Right atrium auricular region (tissue), 2 donors: ENCODE measurements at places on chromosomes 1 and 21.
A peak's percentile ranks its signal among the peaks of the same experiment; 100 is the strongest.

GRCh38 chr1:29245876-29246275 is 9.6 kb downstream of the PTPRU start:
- no peak for DNase-seq

DNA sequence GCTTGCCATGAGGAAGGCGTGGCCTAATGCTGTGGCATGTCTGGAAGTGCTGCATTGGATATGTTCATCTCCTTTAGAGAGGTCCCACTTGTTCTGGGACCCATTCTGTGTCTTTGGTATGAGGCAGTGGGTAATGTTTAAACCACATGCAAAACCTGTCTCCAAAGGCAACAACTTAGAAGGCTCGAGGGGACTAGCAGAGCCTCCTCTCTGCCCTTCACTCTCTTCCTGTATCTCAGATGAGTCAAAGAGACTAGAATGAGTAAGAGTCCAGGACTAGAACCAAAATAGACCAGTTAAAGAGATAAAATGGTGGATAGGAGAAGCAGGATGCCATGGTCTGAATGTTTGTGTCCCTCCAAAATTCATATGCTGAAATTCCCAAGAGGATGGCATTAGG is 220.8 kb upstream of the KIAA0040 start:
- DNase-seq, result no peak

DNA sequence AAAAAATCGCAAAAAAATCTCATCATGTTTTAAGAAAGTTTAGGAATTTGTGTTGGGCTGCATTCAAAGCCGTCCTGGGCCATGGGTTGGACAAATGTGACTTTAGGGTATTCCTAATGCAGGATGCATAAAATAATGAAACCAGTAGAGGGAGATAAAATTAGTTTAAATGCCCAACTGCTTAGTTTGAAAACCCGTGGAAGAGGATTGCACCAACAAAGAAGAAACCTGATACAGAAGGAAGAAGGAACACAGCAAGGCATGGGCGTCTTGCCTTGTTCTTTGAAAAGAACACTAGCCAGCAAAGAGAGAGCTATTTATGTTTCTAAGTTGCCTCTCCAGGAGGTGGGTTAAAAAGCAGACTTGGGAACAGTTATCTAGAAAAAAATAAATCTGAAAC is 37.9 kb downstream of the WDR3 start:
- no peak for DNase-seq

DNA sequence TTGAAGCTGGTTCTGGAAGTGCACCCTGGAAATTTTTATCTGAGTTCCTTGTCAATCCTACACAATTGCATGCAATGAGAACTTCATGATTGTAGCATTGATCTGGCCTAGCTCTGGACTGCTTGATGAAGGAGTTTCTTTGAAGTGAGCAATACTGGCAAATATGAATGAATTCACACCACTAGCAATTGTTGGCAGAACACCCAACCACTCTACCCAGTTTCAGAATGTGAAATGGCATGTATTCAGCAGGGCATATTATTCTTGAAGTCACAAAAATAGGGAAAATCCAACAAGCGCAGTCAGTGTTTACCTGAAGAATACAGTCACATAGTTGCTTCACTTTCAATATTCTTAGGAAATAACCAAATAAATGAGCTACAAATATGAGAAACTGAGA is 57.3 kb downstream of the RGS5 start:
- no peak for DNase-seq

DNA sequence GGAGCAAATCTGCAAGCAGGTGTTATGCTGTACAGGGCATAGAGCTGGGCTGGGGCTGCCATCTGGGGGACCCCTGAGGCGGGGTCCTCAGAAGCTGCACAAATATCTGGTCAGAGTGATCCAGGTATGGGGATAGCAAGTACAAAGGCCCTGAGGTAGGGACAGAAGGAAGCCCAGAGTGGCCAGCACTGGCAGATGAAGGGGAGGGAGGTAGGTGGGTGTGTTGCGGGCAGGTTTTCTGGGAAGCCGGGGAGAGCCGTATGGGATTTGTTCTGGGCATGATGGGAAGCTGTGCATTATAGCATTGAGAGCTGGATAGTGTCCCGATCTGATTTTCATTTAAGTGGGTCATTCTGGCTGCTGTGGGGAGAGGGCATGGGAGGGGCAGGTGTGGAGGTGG is 102.7 kb downstream of the ARHGEF10L start:
- no peak for DNase-seq

GRCh38 chr1:70583522-70583921 is 172.5 kb downstream of the CTH start:
- no peak for DNase-seq

GRCh38 chr1:215631489-215631888 is 64.4 kb downstream of the KCTD3 start:
- DNase-seq, result no peak

DNA sequence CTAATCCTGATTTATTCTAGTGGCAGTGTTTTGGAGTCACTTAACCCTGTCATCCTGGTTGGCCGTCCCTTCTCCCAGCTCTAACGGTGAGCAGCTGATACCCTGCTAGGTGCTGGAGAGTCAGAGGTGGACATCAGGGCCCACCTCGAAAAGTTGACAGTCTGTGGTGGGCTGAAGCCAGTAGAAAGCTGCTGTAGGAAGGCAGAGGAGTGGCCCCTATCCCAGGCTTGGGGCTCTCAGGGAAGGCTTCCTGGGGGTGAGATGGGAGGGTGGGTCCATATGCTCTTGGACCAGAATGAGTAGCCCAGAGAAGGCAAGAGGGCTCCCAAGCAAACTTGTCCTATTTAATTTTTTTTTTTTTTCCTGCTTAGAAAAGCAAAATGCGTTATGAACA is 475 bp upstream of the RPL5 start:
- no peak for DNase-seq

GRCh38 chr1:163203561-163203960 is 845 bp upstream of the RGS5 start:
- no peak for DNase-seq

DNA sequence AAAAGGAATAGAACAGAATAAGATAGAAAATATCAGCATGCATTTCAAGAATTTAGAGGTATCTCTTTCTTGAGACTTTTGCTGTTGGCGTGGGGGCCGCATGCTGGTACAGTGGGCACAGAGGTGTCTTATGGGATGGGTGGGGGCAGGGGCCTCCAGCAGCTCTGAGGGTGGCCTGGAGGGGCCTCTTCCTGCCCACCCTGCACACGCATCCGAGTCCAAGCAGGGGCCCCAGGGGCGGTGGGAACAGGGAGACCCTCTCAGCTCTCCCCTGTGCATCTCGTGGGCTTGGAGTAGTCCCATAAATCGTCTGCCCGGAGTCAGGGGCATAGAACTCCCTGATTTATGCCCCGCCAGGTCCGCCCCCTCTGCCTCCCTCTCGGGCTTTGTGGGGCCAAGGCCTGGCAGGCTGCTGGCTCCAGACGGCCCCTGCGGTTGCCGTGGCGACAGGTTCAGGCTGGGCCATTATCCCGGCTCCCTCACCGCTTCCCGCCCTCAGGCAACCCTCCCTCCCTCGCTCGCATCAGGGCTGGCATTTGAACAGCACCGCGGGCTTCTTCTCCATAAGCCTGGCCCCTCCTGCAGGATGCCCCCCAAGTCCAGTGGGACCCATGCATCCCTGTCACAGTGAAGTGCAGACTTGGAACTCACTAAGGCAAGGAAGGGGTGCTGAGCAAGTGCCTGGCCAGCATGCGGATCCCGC is 133.2 kb upstream of the ZBTB40 start:
- no peak for DNase-seq

- DNase-seq, result no peak
Measured at GRCh38 chr1:156738407-156738806, 2.5 kb downstream of the MRPL24 start.

DNA sequence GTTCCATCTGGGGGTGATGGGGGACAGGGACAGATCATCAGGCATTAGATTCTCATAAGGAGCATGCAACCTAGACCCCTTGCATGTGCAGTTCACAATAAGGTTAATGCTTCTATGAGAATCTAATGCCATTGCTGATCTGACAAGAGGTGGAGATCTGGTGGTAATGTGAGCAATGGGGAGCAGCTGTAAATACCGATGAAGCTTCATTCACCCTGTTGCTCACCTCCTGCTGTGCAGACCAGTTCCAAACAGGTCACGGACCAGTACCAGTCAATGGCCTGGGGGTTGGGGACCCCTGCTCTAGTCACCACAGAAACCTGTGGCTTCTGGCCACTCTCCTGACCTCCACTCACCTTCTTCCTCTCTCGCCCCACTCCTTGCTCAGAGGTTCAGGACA is 229.9 kb downstream of the PTPRU start:
- DNase-seq, result no peak

- DNase-seq, result no peak
Measured at GRCh38 chr1:164728719-164729118, 169.7 kb downstream of the PBX1 start.

DNA sequence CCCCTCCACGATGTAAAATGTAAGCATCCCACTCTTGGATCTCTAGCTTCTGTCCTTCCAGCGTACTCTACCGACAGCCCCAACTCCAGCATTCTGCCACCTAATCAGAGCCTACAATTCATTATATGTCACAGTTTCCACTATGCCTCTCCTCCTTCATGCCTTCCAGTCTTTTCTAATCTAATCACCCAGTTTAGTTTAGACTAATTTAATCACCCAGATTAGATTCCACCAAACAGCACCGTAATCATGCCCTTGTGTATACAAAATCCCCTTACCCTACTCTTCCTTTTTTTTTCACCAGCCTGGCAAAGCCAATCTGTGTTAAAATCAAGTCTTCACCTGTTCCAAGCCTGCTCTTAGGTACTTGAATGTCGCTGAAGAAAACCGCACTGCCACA is 49.8 kb upstream of the KANK4 start:
- DNase-seq, result no peak

- DNase-seq, result no peak
Measured at GRCh38 chr21:44049182-44049581, 37.1 kb downstream of the TRAPPC10 start.

- peak; percentile 86 for DNase-seq
Measured at GRCh38 chr1:210293171-210293607, 35.5 kb upstream of the HHAT start.

- no peak for DNase-seq
Measured at GRCh38 chr1:192573499-192573898, 2.1 kb upstream of the RGS1 start.

DNA sequence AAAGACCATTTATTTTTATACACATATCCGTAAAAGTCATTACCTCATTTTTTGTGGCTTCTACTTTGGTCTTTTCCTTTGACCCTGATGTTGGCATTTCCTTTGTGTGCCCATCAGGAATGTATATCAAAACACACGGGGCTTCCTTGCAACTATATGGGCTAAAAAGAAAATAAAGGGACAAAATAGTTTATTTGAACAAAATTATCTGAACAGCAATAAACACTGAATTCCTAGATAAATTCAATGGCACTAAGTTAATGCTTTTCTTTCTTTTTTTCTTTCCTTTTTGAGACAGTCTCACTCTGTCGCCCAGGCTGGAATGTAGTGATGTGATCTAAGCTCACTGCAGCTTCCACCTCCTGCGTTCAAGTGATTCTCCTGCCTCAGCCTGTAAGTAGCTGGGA is 45.2 kb downstream of the EPRS1 start:
- no peak for DNase-seq

DNA sequence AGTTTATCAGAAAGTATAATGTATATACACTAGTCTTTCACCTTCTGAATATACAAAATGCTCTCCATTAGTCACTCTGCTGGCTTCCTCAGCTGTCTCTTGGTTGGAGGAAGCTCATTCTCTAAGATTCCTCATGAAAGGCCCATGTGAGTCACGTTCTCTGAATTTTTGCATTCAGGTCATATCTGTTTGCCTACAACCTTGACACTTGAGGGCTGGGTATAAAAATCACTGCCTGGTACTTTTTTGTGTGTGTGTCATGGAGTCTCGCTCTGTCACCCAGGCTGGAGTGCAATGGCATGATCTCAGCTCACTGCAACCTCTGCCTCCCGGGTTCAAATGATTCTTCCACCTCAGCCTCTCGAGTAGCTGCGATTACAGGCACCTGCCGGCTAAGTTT is 2.8 kb upstream of the GALNT2 start:
- peak; percentile 49 for DNase-seq

- DNase-seq, result no peak
Measured at GRCh38 chr1:156146769-156147405, 6.5 kb upstream of the SEMA4A start.

GRCh38 chr1:207825409-207825695 is 73.5 kb downstream of the CD46 start:
- no peak for DNase-seq

- DNase-seq, result no peak
Measured at GRCh38 chr1:1332031-1332755, 1.1 kb downstream of the TAS1R3 start.

GRCh38 chr1:102851616-102852015 is 256.7 kb downstream of the COL11A1 start:
- no peak for DNase-seq

- no peak for DNase-seq
Measured at GRCh38 chr1:202547215-202547614, 163.0 kb downstream of the SYT2 start.
